GM23248 (cell line): ENCODE measurements at places on chromosomes 12 and 14. TPM values are rescaled to one million over a fixed set of nuclear protein-coding genes. Genes with fewer than 3 reads are reported as not detected.

- DNase-seq, result no peak
Measured at GRCh38 chr14:76995279-76996035, 33.1 kb downstream of the IRF2BPL start.

DNA sequence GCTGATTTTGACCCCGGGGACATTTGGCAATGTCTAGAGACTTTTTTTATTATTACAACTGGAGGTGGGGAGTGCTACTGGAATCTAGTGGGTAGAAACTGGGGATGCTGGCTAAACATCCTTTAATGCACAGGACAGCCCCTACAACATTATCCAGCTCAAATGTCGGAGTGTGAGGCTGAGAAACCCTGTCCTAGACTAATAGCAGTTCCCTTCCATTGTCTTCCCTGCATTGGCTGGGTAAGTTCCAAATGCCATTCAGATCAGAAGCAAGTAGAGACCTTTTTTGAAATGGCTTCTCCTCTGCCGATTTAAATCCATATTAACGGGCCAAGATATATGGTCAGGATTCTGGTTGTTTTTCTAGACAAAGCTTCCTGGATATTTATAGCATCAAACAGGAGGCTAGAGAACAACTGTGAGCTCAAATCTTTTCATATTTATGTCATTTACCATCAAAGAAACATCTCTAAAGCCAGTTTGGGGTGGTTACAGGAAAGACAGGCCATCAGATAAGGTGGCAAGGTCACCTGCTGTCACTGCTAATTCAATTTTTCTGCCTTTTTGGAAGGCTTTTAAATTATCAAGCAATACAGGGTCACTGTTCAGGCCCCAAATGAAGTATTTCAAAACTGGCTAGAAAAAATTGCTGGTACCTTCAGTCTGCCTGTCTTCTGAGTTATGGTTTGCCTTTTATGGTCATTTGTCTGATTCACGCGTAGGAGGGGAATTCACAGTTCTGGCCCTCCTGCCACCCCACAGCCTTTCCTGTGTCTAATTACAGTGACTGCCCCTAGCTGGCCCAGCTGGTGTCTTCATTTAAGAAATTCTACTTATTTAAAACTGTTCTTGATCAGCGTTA, 20.1 kb upstream of the AKAP5 start:
- peak; percentile 67 for DNase-seq

The SLC10A1 gene
- polyA plus RNA-seq, result not detected in 2 replicates

GRCh38 chr12:32025906-32026305, 66.7 kb downstream of the RESF1 start:
- no peak for DNase-seq

The AVPR1A gene
- not detected in 2 replicates for polyA plus RNA-seq

GRCh38 chr14:79036441-79036840, 866.3 kb downstream of the NRXN3 start:
- no peak for DNase-seq

DNA sequence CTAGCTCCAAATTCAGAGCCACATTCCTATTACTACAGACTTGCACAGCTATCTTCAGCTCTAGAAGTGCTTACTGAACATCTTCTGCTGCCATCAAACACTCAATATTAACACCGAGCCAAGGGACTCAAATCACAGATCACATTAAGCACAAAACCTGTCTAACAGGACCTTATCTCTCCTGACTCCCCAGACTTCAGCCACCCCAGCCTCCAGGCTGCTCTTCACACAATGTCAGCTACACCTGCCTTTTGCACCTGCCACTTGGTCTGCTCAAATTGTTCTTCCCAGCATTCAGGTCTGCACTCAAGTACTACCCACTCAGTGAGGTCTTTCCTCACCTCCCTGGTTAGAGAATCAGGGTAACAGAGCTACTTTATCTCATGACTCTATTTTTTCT, 57.1 kb downstream of the GALC start:
- DNase-seq, result no peak

DNA sequence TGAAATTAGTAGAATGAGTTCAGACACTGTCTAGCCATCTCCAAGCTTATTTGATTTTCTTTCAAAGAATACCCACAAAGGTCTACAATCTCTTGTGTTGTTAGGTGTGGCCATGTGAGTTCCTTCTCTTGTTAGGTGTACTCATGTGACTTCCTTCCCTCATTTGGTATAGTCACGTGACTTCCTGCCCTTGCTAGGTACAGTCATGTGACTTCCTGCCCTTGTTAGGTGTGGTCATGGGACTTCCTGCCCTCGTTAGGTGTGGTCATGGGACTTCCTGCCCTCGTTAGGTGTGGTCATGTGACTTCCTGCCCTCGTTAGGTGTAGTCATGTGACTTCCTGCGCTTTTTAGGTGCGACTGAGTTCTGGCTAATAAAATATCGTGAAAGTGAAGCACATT, 179.6 kb downstream of the TMX1 start:
- no peak for DNase-seq

The GUCY2C gene
- polyA plus RNA-seq, result not detected in 2 replicates

DNA sequence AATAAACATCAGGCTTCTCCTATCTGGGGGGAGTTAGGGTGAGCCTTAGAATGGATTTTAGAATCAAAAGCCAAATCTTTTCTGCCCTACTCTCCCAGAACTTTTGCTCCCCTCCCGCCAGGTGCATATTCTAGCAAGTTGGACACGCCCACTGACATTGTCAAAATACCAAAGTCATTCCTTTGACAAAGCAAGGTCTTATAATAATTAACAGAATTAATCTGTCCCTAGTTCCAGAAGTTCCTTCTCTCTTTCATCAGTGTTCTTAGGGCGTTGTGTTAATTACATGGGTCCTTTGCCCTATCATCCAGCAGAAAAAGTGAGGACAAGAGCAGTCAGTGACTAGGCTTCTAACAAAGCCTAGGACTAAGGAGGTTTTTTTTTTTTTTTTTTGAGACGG, 2.4 kb downstream of the PRR13 start:
- DNase-seq, result no peak

DNA sequence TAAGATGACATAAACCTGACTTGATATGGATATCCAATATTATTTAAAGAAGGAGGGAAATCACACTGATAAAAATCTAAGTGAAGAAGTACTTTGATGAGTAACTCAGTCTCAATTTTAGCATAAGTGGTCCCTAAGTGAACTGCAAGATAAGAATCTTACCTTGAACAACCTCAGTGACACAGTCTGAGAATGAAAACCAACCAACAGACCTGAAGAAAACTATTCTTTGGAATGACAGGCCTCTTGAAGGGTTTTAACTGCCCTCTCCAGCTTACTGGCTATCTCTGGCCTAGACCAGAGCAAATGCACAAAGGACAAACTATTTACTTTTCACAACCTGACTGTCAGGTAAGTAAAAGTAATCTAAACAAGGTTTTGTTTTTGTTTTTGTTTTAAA, 44.7 kb downstream of the CPM start:
- no peak for DNase-seq

DNA sequence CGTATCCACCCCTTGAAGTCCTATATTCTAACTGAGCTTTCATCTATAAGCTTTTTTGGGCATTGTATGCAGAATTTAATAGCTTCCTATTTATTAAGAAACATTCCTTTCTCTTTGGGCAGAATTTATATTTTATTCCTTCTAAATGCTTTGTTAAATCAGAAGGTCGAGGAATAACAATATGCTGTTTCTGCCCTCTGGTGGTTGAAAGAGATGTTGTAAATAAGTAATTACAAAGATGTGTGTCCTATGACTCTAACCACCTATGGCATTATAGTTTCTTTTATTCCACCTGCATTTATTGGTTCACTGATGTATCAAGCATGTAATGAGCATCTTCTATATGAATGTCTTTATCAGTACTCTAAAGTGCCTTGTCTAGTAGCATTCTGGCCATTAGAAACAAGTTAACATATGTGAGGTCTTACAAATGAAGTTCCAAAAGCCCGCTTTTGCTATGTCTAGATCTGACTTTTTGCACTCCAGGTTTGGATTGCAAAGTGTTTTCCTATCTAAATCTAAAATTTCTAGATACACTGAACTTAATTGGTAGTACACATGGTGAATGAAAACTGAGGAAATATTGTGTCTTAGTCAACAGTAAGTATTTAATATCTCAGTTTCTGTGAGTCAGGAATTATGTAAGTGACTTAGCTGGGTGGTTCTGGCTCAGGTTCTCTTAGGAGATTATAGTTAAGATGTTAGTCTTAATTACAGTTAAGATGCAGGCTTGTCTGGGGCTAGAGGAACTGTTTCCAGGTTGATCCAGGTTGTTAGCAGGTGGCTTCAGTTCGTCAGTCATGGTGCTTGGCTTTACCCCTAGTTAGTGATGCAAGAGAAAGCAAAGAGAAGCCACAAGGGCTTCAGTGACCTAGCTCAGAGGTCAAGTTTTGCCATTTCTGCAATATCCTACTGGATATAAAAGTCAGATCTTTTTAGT, 57.5 kb downstream of the PLEKHA5 start:
- DNase-seq, result peak; percentile 75

GRCh38 chr12:78898416-78898815, 33.8 kb downstream of the SYT1 start:
- peak; percentile 26 for DNase-seq

DNA sequence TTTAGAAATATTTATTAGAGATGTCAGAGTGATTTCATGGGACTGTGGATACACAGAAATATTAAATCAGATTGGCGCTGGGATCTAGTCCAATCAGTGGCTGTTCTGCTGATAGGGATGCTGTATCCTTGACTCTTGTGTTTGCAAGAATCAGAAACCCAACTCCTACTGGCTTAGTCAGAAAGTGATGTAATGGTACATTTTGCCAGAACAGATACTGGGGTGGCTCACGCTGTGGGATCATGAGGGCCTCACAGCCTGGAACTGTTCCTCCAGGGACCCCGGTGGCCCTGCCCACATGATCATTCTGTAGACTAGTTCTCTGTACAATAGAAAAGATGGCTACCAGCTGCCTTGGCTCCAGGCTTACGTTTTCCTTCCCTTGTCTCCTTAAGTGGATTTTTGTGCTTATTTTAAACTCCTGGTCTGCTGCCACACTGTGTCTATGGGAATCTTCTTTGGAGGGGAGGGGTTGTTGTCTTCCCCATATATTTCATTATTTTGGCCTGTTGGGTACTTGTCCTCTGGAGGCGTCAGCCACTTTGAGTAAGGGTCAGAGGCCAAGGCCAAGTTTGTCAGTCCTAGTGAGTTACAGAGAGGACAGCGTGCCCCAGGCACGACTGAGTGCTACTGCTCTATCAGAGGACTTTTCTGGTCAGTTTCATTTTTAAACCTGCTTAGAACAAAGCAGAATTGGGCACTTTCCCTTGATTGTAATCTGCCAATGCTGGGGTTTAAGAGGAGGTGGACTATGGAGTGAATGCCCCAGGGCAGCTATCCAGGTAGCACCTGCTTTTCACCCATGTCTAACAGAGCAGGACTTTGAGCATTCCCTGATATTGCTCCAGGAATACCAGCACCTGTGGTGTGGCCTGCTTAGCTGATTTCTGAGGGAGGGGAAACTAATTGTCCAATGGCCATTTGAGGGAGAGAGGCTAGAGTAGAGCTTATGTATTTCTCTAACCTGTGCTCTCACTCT, 164.3 kb downstream of the SLC5A8 start:
- DNase-seq, result peak; percentile 61

- DNase-seq, result no peak
Measured at GRCh38 chr14:101228949-101229541, 325.5 kb upstream of the RTL1 start.

GRCh38 chr14:94448071-94448808, 4.4 kb downstream of the SERPINA11 start:
- no peak for DNase-seq

The CELA1 gene
- not detected in 2 replicates for polyA plus RNA-seq

DNA sequence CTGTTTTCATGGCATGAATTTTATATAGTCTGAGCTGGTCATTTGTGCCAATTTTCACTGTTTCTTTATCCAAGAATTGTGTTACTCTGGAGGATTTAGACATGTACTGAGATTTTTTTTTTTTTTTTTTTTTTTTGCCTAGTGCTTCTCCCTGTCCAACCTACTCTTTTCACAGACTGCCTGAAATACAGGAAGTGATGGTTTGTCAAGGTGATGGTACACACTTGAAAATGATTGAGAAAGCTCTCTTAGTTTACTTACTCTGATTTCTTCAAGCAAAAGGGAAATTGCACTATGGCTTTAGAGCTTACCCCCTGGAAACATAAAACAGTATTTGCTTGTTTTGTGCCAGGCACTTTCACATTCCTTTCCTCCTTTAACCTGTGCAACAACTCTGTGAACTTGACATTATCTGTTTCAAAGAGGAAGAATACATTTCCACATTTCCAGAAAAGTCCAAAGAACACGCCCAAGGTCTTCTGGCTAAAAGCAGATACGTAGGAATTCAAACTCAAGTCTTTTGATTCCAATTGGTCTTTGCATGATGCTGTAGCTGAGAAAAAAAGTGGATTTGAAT, 181.1 kb downstream of the SLC15A5 start:
- no peak for DNase-seq

- DNase-seq, result peak; percentile 93
Measured at GRCh38 chr14:93184391-93185348, at the start of the genes LYSET and MOAP1. LYSET (plus strand) TSS chr14:93185317; CDS start chr14:93185406, 89 bp downstream. MOAP1 (minus strand) TSS chr14:93184897; CDS start chr14:93184242, 655 bp downstream.

The MYL2 gene
- not detected in 2 replicates for polyA plus RNA-seq

DNA sequence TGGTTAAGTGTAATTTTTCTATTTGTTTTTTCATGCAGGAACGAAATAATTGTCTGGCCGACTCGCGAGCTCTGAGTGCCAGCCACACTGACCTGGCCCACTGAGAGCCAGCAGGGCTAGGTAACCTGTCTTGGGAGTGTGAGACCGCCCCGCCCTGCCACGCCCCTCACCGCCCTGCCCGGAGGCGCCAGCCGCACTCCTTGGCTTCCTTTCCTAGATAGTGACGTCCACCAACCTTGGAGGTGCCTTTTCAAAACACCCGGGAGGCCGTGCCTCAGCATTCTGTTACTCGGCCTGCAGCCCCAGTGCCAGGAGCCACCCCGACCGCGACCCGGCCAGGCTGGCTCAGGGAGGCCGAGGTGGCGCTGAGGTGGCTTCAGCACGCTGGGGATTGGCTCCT, 21.7 kb downstream of the XRCC3 start:
- no peak for DNase-seq

DNA sequence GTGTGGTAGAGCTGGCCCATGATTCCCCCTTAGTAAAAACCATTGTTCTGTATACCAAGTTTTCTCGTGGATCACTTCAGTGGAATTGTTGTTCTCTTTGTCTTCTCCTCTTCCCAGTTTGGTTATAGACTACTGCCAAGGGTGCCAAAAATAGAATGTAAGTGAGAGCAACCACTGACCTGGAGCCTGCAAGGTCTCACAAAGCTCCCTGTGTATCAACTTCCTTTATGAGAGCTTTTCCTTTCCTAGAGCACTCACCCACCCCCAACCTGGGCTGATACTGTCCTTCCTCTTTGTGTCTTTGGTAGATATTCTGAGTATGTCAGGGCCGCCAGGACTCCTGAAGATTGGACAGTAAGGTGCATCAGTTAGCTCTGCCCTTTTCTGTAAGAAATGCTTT, 101.0 kb downstream of the SCN8A start:
- DNase-seq, result no peak

GRCh38 chr14:61752626-61753025, 9.6 kb upstream of the SNAPC1 start:
- DNase-seq, result peak; percentile 49
